Stimulated activated CD4-positive, alpha-beta T cell treated with anti-CD3 and anti-CD28 coated beads, Interleukin-1b, Interleukin-23, amount 100 ng/mL, for 24 hours (primary cell): ENCODE measurements at places on chromosomes 1 and 21.

GRCh38 chr21:32525282-32525681, 60.0 kb downstream of the TCP10L start:
- no peak for DNase-seq

DNA sequence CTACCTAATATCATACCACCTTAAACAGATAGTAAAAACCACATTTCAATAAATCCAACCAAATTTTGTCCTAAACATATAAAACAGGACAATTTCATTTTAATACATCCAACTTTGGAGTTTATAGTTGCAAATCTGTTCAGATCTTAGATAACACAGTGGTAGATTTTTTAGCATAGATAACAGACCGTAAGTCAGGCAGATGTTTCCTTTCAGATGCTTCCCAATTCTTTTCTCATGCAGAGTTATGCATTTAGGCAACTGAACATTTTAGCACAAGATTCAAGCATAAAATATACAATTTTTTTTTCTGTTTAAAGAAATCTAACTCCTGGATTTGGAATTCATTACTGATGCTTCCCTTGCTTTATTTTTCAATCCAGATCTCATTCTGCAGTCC, 156.5 kb upstream of the ZNHIT6 start:
- no peak for DNase-seq

DNA sequence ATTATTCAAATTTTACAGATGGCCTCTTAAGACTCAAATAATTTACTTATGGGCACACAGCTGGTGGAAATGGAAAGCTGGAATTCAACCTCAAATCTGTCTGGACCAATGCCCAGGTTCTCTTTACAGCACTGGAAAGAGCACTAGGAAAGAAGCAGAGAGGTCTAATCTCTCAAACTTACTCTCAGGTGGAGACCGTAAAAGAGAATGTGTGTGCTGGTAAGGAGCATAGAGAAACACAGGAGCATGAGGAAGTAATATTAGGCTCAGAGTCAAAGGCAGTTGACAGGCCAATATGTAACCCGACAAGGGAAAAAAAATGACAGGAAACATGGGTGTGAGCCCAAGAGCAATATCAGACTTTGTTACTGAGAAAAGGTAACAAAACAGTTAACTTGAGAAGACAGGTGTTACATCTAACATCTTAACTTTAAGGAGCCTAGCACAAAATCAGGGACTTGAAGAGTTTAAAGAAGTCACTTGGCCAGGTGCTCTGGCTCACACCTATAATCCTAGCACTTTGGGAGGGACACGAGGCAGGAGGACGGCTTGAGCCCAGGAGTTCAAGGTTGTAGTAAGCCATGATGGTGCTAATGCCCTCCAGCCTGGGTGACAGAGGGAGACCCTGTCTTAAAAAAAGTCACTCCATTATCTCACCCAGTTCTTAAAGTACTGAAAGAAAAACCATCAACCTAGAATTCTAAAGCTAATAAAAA, 20.7 kb downstream of the PPP1R15B start:
- DNase-seq: no peak

GRCh38 chr1:231603598-231604275, 22.9 kb upstream of the DISC1 start:
- no peak for DNase-seq

- DNase-seq: peak; percentile 3
Measured at GRCh38 chr1:212186427-212187207, 98.6 kb upstream of the PPP2R5A start.
